GM13976 (cell line): ENCODE measurements at places on chromosomes 1 and 21.

- DNase-seq: no peak
These were observed 86.7 kb downstream of the USP24 start for GRCh38 chr1:55128418-55128995.

DNA sequence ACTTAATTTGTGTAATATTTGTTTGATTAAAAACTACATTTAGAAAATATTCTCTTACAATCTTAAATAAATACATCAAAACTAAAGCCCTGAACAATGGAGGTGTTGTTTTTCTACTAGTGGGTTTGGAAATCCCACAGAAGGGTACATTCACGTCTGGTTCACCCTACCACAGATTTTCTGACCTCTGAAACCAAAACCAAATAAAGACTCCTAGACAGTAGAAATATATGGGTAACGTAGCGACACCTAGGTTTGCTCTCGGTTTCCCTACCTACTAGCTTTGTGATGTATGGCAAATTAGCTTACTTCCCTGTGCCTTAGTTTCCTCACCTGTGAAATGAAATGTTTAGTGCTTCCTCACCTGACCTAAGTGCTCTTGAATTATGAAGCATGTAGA lies 312.6 kb downstream of the DPYD start:
- DNase-seq: no peak

DNA sequence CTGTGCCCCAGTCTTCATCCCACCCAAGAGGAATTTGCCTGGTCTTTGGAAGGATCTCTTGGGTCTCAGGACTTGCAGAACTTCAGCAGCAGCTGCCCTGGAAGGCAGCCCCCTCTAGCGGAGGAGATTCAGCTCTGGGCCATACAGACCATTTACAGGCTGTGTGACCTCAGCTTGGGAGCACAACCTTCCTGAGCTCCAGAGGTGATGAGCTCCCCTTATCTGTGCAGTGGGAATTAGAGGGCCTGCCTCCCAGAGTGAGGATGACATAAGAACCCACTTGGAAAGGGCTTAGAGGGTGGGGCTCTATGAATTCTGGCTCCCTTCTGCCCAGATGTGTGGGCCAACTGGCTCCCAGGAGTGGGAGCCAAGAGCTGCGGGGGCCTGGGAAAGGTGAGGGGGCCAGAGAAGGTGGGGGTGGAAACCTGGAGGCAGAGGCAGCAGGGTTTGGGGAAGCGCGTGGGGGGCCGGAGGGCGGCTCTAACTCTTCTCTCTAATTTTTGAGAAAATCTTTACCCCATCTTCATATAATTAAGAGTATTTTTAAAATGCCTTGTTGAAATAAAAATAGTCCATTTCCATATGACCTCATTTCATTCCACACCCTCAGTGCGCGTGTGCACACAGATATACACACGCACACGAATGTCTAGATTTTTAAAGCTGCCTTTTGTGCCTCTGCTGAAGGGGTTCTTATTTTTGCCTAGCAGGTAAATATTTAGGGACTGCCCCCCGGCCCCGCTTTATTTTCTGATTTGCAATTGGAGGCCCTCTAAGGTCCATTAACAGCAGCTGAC lies 21.5 kb downstream of the EPHB2 start:
- DNase-seq: peak; percentile 47

DNA sequence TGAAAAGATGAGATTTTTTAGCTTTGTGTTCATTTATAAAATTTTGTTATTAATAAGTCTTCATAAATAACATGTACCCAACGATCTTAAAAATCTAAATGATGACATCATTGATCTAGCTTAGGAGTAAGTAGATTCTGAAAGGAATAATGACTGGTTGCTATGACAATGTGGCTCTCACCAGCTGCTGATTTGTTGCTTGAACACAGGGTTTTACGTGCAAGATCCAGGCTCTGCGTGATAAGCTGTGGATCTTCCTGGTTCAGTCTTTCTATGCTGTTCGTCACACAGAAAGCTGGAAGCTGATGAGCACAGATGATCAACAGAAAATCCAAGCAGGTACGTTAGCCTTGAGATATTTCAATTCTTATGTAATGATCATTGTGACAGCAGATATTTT lies 49.1 kb upstream of the C1orf146 start:
- no peak for DNase-seq

- DNase-seq: no peak
These were observed 252.9 kb upstream of the NR5A2 start for GRCh38 chr1:199774433-199775089.

- no peak for DNase-seq
These were observed 45.1 kb upstream of the MUTYH start for GRCh38 chr1:45385302-45385701.

DNA sequence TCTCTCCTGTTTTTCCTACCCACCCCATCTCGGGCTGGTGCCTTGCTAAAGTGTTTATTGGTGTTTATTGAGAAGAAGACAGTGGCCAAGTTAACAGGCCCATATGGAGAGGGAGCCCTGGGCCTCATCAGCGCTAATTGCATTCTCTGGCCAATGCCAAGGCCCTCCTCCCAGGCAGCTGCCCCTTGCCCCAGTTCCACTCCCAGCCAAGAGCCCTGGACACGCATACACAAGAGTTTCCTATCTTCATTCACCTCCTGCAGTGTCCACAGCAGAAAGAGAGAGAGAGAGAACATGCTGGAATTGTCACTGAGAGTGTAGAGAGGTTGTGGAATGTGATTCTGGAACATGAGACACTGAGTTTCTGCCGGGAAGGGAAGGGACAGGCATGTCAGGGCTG lies 25.4 kb upstream of the VWA5B1 start:
- no peak for DNase-seq

GRCh38 chr1:9195651-9196050 lies 38.9 kb upstream of the H6PD start:
- DNase-seq: no peak

DNA sequence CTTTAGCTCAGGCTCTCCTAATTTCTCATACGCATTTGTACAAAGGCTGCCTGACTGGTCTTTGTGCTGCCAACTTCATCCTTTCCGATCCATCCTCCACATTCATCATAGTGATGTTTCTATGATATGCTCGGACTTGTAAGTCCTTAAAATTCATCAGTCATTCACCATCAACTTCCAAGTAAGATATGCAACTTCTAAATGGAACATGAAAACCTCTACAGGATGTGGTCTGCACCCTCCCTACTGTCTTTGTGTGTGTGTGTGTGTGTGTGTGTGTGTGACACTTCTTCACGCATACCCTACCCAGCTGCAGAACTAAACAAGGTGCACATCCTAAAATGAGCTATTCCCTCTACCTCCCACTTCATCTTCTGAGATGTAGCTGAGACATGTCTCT lies 397.9 kb upstream of the NR5A2 start:
- no peak for DNase-seq

DNA sequence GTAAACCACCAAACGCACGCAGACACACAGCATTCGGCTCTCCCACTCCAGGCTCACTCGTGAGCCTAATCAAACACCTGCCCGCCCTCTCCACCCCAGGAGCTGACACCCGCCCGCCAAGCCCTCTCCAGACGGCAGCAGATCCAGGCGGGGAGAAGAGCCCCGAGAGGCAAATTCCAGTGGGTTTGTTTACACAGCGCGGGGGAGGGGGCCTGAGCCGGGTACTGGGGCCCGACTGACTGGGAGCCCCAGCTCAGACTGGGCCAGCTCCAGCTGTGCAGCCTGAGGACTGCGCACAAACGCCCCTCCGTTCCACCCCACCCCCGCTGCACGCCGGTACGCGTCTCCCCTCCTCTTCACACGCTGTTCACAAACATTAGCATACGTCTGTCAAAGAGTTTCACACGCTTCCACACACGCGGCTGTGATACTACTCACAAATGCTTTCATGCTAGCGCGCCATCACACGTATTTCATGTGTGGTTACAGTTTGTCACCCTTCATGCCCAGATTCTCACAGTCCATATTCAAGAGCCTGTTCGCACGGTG lies 1.0 kb upstream of the EFNA1 start:
- no peak for DNase-seq

DNA sequence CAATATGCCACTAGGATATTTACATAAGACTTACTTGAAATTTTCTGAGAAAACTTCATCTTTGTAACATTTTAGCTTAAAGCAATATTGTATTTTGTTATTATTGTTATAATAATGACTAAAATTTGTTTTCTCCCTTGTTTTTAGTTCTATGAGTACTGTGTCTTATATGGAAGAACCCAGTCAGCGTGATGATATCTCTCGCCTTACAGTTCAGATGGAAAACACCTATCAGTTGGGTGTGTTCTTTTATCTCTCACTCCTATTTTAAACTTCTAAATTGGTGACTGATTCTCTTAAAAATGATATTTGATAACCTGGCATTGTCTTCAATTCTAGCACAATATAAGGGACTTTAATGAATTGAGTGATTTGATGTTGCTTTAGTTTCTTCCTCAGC lies 18.0 kb downstream of the DYNLT5 start:
- DNase-seq: no peak

DNA sequence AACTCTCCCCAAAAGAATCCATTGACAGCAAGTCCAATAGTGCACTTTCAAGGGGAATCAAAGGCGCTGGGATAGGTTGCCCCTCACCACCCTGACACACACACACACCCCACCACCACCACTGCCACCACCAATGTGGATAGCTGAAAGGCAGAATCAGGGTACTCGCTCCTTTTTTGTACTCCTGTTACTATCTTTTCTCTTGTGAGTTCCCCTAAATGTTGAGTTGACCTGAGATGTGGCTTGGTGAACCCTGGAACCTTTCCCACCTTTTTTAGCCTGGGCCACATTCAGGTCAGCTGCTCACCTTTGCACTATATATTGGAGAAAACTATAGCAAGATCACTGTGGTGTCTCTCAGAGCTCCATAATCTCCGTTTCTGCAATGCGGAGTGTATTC lies 3.9 kb downstream of the S100A8 start:
- DNase-seq: no peak

- no peak for DNase-seq
These were observed 10.5 kb downstream of the PTPRF start for GRCh38 chr1:43541141-43541540.

- no peak for DNase-seq
These were observed 158.5 kb upstream of the LMO4 start for GRCh38 chr1:87170157-87170556.

DNA sequence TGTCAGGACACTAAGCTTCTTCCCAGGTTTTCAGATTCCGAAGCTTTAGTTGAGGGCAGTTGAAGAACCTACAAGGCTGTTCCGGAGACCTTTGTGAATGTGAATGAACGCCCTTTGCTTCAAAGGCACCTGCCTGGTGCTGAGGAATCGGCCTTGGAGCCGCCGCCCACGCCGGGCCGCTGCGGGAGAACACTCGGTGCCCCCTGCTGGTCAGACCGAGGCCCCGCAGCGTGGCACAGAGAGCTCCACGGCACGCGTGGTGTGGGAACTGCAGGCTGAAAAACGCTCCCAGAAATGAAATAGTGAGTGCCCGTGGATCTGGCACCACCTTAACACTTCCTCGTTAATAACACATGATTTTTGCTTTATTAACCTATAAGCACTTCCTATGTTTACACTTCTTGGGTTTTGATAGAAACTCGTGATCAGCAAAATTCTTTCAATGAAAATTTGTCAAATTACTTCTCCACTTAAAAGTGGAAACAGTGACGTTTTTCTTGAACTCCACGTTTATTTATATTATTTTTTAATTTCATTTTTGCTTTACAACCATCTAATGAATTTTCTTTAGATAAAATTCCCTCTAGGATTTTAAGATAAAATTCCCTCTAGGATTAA lies 460.6 kb downstream of the DSCAM start:
- no peak for DNase-seq

DNA sequence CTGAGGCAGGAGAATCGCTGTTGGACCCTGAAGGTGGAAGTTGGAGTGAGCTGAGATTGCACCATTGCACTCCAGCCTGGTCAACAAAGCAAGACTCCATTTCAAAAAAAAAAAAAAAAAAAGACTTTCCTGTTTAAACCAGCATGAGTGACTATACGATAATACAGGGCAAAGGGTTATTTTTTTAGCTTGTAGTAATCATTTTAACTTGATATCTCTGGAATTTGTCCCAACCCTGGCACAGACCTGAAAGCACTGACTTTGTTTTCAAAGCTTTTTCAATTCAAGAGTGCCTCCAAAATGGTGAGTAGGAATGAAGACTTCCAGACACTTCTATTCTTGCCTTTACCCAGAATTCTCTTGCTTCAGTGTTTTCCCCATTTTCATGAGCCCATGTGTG lies 4.4 kb upstream of the TMCO2 start:
- no peak for DNase-seq

- no peak for DNase-seq
These were observed 203.6 kb upstream of the CHODL start for GRCh38 chr21:18041012-18041411.

DNA sequence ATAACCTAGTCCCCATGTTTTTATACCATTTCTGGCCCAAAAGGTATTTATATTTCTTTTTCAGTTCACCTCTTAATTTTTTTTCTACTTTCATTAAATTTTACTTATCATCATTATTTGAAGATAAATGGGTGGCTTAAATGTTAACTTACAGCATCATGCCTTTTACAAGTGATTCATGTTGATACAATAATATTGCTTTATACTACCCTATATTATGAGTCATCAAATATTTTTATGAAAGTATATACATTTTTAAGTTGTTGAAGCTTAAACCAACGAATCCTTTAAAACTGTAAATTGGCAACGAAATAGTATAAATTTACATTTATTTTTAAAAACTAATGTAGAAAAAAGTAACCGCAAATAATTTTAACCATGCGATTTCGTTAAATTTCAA lies 207.9 kb downstream of the DPYD start:
- no peak for DNase-seq

DNA sequence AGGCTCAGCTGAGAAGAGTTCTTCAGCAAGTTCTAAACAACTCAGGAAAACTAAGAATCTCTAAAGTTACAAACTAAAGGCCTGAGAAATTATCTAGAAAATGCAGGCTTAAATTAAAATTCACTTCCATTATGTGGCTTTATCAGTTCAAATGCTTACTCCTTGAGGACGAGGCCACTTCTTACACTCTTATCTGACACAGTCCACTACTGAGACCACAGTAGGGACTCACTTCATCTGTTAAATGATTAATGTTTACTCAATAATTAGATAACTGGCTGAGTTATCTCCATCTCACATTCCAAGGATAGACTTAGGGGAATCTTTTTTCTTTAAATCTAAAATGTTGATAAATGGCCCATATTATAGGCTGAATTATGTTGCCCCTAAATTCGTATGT lies 1.6 kb downstream of the C1orf141 start:
- no peak for DNase-seq

- DNase-seq: peak; percentile 77
These were observed 45.3 kb downstream of the TTC39A start for GRCh38 chr1:51285055-51285454.

DNA sequence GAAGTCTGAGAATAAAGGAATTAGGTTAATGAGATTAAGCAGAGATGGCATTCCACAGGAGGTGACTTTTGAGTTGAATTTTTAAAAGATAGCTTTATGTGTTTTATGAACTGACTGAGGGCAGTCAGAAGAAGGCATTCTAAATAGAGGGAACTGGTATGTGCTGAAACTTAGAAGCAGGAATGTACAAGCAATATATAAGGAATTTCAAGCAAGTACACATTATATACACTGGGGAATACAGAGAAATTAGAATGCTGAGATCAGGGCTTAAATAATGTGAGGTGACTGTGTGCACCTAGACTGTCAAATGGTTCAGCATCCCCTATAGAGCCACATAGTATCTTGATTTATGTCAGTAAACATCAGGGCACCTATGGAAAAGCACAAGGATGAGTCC lies 19.3 kb downstream of the WNT2B start:
- no peak for DNase-seq

GRCh38 chr1:26170472-26170821 lies 739 bp downstream of the ZNF593 start:
- no peak for DNase-seq
